Naive thymus-derived CD8-positive, alpha-beta T cell (primary cell): ENCODE measurements at places on chromosomes 2 and 18.

GRCh38 chr2:26088038-26088643, 54.3 kb downstream of the RAB10 start:
- peak; percentile 4 for DNase-seq

DNA sequence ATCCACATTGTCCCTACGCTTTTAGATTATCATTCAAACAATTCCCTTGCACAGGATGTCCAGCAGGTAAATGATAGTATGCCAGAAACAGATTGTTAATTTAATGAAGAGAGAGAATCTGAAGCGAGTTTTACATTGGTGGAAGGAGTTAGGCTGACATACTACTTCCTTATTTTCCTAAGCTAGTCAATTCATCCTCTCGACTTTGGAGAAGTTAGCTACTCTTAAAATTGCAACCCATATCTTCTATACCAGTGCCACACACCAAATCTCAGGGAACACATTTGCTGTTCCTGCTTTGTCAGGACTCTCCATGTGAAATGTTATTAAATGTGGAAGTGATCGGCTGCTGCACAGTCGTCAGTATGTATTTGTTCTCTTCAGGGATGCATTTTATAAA, 249.2 kb downstream of the NAPG start:
- DNase-seq: no peak

GRCh38 chr2:204069804-204070203, 133.2 kb downstream of the ICOS start:
- no peak for DNase-seq

- DNase-seq: no peak
These were observed 249.0 kb downstream of the TRIB2 start for GRCh38 chr2:12965540-12966269.

GRCh38 chr2:186959486-186959885, 110.5 kb upstream of the ZSWIM2 start:
- DNase-seq: no peak

DNA sequence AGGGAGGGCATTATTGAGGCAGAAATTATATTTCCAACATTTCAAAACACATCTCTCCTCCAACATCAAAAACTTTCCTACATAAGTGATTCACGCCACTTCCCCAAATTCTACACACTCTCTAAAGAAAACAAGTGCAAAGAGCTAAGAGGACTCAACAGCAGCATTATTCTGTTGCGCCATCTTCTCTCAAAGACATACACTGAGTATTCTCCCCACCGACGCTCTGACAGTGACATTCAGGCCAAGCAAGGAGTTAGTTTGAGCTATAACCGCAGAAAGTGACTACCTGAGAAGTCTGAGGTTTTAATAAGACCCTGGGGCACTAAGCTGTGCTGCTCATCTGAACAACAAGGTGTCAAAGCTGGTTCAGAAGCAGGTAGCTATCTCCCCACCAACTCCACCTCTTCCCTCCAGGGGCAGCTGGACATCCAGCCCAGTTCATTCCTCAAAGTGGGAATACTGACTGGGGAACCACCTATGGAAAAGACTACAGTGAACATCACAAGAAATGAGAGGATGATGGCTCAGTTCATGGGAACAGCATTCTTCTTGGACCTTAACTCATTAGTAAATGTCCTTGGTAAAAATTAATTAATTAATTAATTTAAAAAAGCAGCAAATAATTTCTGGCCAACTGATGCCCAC, 309.5 kb upstream of the CCDC68 start:
- DNase-seq: no peak

DNA sequence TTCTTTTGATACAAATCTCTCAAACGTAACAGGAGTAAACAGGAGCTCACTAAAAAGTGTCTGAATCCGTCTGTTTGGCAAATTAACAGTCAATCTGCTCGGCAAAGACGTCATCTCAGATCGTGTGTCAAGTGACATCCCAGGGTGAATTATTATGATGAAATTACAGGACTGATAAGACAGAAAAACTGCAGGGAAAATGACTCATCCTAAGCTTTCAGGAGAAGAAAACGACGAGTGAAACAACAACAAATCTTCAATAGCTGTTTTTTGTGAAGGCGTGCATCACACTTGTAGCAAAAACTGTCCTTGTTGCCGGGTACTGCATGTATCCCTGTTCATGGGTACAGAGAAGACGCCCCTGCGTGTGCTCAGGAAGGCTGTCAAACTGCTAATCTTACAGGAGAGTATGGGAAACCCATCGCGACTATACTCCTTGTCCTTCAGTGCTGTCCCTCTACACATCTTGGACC, 24.9 kb downstream of the EPB41L3 start:
- DNase-seq: no peak

- no peak for DNase-seq
These were observed 6.8 kb downstream of the ADCYAP1 start for GRCh38 chr18:911486-911885.

DNA sequence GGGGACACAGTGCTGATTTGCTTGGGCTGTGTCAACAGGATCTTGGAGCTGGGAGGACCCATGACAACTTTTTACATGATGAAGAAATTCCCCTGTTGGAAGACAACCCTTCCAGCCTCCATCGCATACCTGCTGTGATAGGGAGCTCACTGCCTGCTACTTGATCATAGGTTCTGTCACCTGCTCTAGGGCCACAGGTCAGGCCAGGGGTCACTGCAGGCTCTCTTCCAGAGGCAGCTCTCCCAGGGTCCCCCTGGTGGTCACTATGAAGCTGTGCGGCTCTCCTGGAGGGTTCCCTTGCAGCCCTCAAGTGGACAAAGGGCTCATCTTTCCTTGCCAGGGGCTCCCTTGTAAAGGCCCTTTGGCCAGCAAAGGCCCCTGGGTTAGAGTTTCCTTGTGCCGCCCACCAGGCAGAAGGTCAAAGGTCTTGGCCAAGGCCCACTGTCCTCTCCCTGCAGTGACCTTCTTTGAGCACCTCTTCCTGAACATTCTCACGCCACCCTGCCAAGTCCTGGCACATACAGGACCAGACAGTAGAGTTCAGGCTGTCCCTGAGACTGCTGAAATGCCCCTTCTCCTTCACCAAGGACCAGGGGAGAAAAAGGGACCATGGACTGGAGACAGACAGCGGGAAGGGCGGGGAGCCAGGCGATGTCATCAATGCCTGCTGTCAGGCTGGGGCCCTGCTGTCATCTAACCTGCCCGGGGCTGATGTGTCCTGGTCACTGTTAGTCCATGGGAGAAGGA, 345.1 kb downstream of the DYSF start:
- no peak for DNase-seq

GRCh38 chr2:69779258-69780001, 37.5 kb downstream of the ANXA4 start:
- DNase-seq: no peak

- DNase-seq: no peak
These were observed 948.0 kb upstream of the CNTNAP5 start for GRCh38 chr2:123077101-123077500.

GRCh38 chr2:66456183-66457041, 21.5 kb downstream of the MEIS1 start:
- DNase-seq: no peak

DNA sequence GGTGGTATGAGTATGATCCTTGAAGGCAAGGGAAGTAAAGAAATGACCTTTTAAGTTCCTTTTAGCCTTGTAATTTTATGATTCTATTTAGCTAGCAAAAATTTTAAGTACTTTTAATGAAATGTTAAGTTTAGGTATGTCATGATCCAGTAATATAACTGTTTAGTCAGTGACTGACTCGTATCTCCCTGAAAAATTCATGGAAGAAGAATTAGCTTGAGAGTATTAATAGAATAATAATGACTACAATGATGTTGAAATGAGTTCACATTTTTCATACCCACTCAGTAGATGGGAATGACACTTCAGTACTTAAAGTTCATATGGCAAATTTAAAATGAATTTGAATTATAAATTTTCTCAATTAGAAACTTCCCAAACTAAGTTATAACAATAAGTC, 14.6 kb downstream of the RAB3GAP1 start:
- DNase-seq: no peak

- no peak for DNase-seq
These were observed 1.4 kb downstream of the LAMA1 start for GRCh38 chr18:7116001-7116730.

DNA sequence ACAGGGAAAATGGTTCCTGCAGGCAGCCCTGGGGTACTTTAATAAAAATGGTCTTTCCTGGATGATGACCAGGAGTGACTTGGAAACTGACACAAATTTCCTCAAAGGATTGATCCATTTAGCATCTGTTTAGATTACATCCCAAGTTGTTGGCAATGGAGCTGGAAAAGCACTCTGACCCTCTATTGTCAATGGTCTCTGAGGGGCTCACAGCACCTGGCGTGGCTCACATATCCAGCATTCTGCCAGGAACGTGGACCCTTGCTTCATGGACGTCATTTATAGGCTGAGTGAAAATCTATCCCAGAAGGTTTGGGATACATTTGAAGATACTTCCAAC, 43.8 kb downstream of the SERTAD2 start:
- no peak for DNase-seq

DNA sequence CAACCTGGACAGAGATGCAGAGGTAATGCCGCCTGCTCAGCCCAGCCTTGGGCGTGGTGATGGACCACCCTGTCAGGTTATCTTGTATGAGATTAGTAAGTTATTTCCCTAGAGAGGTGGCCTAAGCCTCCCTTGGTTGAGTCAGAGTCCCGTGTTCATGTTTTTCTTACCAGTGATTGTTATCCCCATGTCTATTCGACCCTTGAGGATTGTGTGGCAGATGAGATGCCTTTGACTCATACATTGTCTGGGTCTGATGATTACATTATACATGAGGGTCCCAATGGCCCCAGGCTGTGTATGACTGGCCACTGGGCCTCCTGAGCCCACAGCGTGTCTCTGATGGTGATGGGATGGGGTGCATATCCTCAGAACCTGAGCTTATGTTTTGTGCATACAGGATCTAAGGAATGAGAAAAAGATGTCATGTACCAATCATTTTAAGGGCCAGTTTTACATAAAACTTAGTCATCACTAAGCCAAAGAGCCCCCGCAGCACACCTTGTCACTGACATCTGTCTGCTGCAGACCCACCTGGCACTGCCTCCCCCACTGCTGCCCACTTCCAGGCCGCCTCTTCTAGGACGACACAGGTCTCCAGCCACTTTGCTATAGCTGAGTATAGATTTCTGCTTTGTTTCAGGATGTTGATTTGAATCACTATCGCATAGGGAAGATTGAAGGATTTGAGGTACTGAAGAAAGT, 7.7 kb downstream of the PPP1R7 start:
- DNase-seq: no peak

- peak; percentile 62 for DNase-seq
These were observed 69.6 kb downstream of the EML4 start for GRCh38 chr2:42238644-42239288.

DNA sequence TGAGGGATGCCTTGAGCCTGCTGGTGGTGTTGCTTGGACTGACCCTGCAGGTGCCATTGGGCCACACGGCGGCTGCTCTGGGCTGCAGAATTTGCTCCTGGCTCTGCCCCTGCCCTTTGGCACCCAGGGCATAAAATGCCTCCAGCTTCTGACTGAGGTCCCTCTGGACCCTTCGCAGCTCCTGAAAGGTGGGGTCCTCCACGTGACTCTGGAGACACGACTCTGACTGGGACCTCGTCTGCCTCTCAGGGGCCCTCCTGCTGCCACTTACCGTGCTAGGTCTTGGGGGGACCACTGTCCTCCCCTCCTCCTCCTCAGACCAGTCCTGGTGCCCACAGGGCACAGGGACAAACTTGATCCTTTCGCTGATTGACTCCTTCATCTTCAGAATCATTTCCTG, 2.1 kb downstream of the PCARE start:
- no peak for DNase-seq

GRCh38 chr2:224260372-224261020, 141.4 kb downstream of the FAM124B start:
- no peak for DNase-seq

GRCh38 chr2:6139142-6139541, 447.0 kb downstream of the SOX11 start:
- DNase-seq: no peak

GRCh38 chr2:38862476-38862875, 13.3 kb downstream of the DHX57 start:
- DNase-seq: no peak

- DNase-seq: no peak
These were observed 293.1 kb upstream of the ID2 start for GRCh38 chr2:8388781-8389180.

DNA sequence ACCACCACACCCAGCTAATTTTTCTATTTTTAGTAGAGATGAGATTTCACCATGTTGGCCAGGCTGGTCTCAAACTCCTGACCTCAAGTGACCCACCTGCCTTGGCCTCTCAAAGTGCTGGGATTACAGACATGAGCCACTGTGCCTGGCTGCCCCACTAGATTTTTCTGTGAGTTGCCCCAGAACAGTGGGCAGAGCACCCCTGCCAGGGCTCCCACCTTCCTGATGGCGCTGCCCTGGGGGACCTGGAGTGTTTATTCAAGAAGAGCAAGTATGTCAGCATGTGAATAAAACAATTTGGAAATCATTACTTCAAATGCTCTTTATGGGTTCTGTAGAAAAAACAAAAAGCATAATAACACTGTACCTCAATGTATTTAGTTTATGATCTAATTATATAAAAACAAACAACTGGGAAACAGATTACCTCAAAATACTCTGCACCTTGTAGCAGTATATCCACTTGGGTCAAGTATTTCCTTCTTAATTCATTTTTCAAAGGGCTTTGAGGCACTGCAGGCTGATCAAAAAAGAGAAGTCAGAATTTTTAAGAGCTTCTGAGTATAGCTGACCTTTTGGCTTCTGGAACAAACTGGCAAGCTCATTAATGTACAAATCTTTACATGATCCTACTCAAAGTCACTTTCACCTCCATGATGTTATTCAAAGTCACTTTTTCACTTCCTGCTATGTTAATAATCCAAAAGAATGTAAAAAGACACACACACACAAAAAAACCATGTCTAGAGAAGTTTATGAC, 8.9 kb downstream of the HJURP start:
- no peak for DNase-seq

DNA sequence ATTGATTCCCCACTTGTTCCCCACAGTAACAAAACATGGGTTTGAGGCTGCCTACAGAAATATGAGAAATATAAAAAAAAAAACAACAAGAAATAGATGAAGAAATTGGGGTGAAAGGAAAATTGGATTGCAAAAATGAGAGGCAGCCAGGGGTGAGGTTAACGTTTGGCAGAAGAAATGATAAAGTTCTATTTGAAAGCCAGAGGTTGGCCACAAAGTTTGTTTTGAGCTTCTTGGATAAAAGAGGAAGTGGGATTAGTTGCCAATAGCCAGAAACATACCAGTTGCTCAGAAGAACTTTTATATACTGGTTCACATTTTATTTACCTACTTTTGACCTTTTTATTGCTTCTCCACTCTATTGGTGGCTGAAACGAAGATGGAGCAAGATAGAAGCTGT, 67.5 kb downstream of the FASTKD2 start:
- no peak for DNase-seq

- no peak for DNase-seq
These were observed 7.3 kb upstream of the HTR2B start for GRCh38 chr2:231132129-231132528.
